ENCODE measurements at places on chromosomes 7 and 10.
A peak's percentile ranks its signal among the peaks of the same experiment; 100 is the strongest.

DNA sequence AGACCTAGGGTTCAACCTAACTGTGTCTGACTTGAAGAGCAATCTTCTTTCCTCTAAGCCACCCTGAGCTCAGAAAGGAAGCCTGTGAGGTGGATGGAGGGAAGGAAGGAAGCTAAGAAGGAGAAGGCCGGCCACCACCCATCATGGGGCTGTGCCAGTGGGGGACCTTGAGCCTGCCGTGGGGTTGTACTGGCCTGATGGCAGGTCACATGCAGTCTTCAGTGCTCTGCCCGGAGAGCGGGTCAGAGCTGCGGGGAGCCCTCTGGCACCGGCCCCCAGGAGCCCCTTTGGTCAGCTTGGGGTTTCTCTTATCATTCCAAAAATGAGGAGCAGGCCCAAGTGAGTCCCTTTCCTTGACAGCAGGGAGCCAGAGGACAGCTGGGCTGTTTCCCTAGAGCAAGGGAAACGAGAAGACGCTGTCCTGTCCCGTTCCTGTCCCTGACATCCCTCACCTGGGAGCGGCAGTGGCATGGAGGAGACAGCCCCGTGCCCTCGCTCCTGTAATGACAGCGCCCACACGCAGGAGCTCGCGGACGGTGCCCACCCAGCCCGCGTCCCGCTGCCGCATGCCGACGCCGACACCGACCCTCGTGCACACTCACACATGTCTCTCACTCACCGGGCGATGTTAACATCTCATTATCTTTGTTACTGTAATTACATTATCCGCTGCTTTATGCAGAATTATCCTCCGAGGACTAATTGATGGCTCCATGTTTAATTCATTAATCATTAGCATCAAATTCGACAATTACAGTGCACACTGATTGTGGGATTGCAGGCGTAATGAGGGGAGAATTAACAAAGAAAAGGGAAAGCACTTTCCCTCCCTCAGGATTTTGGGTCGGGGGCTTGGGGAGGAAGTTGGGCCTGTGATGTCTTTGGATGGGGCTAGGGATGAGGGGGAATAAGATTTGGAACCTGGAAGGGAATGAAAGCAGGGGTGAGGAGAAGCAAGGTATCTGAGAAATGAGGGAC is 31.3 kb downstream of the GBX1 start:
- no peak for DNase-seq

GRCh38 chr10:68332259-68333057 is at the start of gene PBLD:
PBLD (minus strand) TSS chr10:68332928; CDS start chr10:68306844, 26,084 bp downstream.
- peak; percentile 34 for DNase-seq

DNA sequence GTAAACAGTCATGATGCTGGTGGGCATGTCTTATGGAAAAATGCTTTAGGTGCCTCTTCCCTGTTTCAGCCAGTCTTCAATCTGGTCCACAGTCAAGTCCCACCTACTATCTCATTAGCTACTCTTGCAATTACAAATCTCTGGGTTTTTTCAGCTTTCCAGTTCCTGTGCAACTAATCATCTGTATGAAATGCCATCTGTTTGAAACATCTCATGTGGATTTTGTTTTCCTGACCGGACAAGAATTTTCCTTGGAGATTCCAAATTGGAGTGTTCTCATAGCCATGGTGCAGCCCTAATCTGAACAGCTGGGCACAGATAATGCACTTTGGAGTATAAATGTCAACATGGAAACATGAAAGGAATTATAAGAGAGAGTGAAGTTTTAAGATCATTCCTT is 41.3 kb upstream of the CALN1 start:
- DNase-seq: no peak

GRCh38 chr10:13977861-13978532 is 352.7 kb downstream of the FRMD4A start:
- DNase-seq: no peak

- DNase-seq: no peak
These were observed 102.4 kb downstream of the USP6NL start for GRCh38 chr10:11509036-11509435.

DNA sequence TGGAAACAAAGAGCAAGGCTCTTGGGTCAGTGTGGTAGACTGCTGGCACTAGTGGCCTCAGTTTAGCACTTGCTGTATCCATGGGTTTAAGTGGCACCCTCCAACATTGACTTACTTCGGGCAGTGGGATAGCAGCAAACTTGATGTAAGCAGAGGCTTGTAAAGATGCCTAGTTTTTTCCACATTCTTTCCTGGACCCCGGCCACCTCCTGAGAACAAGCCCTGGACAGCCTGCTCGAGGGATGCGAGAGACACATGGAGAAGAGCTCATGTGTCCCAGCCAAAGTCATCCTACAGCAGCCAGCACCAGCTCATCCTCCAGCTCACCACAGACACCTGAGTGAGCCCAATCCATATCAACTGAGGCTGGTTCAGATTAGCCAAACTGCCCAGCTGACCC is 142.7 kb upstream of the PCBD1 start:
- DNase-seq: no peak

DNA sequence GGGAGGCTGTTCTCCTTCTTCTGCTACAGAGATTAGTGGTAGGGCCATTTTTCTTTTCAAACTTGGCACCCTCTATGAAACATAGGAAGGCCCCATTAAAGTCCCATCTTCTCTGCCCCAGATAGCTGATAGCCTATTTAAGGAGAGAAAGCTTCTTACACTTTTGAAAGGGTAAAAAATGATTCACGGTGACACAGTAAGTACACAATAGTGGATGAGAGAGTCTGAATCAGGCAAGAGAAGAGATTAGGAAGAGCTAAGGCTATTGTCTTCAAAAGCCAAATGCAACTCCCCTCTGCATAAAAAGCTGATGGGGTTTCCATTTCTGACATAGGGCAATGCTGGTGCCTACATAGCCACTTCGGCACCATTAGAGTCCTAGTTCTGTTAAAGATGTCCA is 3.6 kb downstream of the INA start:
- DNase-seq: no peak
